CD4-positive, CD25-positive, alpha-beta regulatory T cell (primary cell): ENCODE measurements at places on chromosomes 12 and 14.
A peak's percentile ranks its signal among the peaks of the same experiment; 100 is the strongest.

DNA sequence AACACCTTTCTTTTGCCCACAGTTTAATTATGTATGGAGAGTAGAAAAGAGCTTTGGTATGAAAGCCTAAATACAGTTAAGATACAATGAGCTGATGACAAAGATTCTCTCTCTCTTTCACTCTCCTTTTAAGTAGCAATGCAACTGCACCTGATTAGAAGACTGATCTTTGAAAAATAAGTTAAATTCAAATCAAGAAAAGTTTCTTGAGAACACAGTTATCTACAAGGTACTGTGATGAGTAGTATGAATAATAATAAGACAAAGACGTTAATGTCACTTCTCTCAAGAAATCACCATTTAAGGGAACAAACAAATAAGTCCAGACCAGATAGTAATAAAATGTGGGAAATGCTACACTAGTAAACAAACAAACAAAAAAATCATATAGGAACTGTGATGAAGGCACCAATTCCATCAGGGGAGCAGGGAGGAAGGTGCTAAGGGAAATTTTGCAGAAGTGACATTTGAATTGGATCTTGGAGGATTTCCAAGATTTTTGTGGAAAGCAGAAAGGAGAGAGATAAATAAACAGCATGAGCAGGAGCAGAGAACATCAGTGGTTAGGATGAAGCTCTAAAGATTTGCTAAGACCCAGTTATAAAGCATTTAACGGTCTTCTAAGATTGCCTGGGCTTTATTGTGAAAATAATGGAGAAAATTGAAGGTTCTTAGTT, 65.2 kb upstream of the STK38L start:
- peak; percentile 20 for DNase-seq

DNA sequence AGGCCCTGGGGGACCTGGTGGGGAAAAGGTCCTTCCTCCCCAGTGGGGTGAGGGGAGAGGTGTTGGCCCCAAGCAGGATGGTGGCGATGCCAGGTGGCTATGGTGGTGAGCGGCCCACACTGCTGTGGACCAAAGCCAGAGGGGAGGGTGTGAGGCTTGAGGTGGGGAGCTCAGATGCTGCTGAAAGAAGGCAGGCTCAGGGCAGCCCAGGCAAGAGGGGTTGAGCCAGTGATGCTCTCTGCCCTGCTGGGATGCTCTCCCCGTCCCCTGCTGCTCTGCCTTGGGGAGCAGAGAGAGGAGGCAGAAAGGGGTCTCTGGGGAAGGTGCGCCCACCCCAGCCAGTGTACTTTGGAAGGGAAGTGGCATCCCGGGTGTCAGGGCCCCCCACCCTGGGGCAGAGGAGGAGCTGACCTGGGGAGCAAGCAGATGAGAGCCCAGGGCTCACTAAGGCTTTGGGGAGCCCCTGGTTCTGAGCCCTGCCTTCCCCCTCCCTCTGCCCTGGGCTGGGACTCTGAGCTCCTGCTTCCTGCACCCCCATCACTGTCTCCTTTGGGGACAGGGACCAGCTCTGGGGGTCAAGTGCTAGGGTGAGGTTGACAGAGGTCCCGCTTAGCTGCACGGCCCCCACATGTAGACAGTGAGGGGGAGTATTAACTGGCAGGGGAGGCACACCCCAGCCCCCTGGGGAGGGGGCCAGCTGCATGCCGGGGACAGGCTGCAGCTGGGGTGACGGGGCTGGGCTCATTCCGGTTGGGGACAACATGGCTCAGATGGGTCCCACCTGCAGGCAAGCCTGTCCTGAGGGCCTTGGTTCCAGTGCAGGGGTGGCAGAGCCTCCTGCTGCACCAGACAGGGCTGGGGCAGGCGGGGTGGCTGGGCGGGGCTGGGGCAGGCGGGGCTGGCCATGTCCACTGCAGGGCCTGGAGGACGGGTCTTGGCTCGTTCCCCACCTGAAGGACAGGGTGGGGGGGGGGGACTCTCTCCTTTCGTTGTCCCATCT, 124.4 kb downstream of the KIF26A start:
- no peak for DNase-seq

GRCh38 chr14:22409006-22409405, 180.0 kb downstream of the DAD1 start:
- DNase-seq = no peak

- no peak for DNase-seq
These were observed 687.5 kb upstream of the TMEM132C start for GRCh38 chr12:127579446-127579845.

- no peak for DNase-seq
These were observed 26.3 kb upstream of the ULK1 start for GRCh38 chr12:131867891-131868675.

- peak; percentile 7 for DNase-seq
These were observed 26.7 kb upstream of the YBX3 start for GRCh38 chr12:10749700-10750384.

- no peak for DNase-seq
These were observed 43.1 kb upstream of the LTA4H start for GRCh38 chr12:96078231-96079135.

GRCh38 chr12:69821456-69822159, 3.4 kb upstream of the MYRFL start:
- DNase-seq = no peak

DNA sequence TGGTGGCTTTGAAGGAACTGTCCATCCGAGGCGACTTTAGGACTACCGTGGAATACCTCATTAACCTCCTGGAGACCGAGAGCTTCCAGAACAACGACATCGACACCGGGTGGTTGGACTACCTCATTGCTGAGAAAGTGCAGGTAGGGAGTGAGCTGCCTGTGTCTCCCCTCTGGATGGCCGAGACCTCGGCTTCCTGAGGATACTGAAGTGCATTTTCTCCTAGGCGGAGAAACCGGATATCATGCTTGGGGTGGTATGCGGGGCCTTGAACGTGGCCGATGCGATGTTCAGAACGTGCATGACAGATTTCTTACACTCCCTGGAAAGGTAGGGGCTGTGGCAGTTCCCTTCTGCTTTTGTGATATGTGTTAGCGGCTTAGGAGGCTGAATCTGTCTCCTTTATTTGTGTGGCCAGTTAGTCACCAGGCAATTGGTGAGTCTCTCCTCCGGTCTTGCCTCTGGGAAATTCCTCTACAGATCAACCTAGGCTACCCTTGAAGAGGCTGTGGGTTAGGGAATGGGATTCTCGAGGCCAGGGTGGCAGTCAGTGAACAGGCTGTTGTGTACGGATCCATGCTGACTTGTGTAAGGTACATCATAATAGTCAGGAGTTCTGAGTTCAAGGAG, 75.3 kb downstream of the ACACB start:
- no peak for DNase-seq

DNA sequence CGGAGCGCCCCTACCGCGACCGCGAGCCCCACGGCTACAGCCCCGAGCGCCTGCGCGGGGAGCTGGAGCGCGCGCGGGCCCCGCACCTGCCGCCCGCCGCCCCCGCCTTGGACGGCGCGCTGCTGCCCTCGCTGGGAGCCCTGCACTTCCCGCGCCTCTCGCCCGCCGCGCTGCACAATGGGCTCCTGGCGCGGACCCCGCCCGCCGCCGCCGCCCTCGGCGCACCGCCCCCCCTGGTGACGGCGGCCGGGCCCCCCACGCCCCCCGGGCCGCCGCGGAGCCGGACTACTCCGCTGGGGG, 27.0 kb downstream of the LRCOL1 start:
- no peak for DNase-seq

- no peak for DNase-seq
These were observed 44.0 kb upstream of the SMUG1 start for GRCh38 chr12:54232790-54233189.

GRCh38 chr14:33762161-33762851, 188.6 kb downstream of the EGLN3 start:
- DNase-seq = no peak

DNA sequence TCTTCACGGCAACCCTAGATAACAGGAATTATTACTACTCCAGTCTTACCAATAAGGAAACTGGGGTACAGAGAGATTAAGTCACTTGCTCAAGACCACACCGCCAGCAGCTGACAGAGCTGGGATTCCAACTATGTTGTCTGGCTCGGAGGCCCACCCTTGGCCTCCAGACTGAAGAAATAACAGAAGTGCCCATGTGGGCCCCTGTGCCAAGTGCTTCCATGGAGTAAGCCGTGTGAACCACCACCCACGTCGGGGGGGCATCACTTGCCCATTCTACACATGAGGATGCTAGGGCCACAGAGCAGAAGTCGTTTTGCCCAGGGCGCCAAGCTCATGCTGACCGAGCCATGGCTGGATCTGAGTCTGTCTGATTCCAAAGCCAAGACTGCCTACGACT, 926 bp upstream of the CMKLR1 start:
- no peak for DNase-seq

DNA sequence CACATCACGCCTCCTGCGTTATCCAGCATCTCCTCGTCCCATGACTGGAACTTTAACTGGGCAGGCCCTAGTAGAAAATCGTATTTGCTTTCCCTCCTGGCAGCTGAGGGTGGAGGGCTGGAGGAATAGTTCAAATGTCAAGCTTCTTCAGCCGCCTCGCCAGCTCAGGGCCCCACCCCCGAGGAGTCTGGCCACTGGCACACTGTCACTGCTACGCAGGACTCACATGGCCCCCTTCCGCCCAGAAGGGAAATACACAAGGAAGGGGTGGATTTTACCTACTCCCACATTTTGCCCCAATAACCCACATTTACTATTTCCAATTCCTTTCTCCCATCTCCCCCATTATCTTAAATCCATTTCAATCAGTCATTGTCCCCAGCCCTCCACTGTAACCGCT, 8.6 kb downstream of the SLC6A13 start:
- DNase-seq = no peak

- peak; percentile 25 for DNase-seq
These were observed 187.2 kb upstream of the NEDD1 start for GRCh38 chr12:96719660-96720362.

DNA sequence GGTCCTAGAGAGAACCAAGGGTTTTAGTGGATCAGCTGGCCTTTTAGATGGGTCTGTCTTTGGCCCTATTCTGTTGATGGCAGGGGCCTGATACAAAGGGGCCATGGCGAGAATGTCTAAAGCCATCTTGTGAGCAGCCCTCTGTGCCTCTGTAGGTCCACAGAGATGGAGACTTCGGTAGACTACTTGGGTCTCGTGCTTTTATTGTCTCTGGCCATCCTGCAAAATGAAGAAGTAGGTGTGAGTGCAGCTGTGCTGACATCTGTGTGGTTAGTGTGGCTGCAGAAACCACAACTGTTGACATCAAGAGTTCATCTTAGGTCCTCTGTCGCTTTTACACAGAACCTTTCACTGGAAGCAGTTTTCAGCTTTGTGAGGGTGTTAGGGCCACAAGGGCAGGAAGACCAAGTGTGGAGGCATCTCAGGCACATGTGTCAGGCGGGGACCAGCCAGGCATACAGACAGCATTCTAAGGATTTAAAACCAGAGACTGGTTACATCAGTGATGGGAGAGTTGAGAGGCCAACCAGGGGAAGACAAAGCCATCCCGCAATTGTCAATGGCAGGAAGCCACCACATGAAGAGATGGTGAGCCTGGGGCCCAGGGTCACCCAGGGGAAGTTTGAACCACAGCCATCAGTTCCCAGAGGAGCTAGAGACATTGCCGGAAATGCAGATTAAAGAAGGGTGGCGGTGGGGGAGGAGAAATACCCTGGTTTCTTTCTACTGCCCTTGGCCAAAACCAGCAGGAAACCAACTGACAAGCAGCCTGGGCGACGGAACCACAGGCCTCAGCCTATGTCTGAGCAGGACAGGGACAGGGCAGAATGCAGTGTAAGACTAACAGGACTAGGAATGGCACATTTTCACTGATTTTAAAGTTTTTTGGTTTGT, 13.0 kb upstream of the TPCN1 start:
- DNase-seq = peak; percentile 14

GRCh38 chr14:64062381-64063115, 209.7 kb downstream of the SYNE2 start:
- no peak for DNase-seq

- DNase-seq = no peak
These were observed 1.7 kb upstream of the HOXC9 start for GRCh38 chr12:53998110-53998899.

DNA sequence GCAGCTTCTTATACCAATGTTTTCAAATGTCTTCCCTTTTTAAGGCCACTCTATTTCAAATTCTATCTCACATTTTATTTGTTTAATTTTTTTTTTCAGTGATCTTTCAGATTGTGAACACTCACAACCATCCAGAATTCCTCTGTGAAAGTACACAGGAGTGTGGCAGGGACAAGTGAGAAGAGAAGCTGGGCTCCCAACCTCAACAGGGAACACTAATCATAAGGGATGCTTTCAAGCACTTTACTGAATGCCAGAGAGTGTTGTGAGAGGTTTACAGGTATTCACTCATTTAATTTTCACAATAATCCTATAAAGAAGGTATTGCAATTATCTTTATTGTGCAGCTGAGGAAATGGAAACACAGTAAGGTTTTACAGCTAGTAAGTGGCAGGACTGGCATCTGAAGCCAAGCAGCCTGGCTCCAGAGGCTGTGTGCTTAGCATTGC, 60.1 kb upstream of the PYGL start:
- DNase-seq = no peak
